ENCODE measurements at places on chromosomes 3 and 15.

DNA sequence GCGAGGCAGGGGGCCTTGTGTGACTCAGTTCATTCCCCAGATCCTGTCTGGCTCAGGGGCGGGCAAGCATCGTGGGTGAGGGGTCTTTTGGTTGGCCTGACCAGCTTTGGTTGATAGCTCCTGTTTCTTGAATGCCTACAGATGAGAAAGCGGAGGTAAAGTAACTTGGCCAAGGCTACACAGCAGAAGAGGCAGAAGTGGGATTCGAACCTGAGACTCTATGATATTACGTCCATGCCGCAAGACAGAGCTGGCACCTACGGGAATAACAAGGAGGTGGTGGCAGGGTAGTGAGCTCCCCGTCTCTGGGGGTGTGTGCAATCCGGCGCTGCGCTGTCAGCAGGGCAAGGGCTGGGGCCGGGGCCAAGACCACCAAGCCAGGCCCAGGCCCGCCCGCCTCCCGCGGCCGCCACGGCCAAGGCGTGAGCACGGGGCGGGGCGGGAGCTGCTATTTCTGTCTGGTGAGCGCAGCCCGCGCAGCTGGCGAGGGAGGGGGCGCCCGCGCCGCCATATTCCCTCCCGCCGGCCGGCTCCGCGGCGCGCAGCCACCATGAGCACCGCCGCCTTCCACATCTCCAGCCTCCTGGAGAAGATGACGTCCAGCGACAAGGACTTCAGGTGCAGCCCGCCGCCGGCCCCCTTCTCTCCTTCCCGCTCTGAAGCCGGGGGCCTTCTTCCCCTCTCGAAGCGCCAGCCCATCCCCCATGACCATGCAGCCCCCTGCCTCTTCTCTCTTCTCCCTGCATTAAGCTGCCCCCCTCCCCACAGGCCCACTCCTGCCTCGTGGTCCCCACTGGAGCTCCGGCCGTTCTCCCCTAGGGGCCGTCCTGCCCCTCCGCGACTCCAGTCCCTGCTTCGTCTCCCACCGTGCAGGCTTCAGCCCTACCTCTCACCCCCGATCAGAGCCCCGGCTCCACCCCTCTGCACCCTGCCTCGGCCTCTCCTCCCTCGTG lies at the start of gene CAND2:
Gene CAND2 (plus strand): TSS at position 510 of the 953 bp plus-strand sequence. CDS start 41 bp downstream, at position 551.
- DNase-seq, result no peak

DNA sequence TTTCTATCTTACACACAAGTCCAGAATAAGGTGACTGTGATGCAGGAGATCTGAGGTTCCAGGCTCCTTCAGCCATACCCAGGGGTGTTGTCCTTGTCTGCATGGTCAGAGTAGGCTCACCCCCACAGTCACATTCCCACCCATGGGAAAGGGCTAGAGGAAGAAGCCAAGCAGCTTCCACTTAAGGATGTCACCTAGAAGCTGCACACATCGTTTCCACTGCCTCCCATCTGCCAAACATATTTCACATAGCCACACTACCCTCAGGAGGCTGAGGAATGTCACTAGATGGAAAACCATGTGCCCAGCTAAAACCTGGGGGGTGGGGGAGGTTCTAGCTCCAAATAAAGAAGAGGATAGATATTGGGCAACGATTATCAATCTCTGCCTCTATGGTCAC lies 58.1 kb downstream of the TMEM39A start:
- DNase-seq, result no peak

GRCh38 chr15:49044766-49045606 lies 1.3 kb downstream of the SECISBP2L start:
- DNase-seq, result peak; percentile 23

DNA sequence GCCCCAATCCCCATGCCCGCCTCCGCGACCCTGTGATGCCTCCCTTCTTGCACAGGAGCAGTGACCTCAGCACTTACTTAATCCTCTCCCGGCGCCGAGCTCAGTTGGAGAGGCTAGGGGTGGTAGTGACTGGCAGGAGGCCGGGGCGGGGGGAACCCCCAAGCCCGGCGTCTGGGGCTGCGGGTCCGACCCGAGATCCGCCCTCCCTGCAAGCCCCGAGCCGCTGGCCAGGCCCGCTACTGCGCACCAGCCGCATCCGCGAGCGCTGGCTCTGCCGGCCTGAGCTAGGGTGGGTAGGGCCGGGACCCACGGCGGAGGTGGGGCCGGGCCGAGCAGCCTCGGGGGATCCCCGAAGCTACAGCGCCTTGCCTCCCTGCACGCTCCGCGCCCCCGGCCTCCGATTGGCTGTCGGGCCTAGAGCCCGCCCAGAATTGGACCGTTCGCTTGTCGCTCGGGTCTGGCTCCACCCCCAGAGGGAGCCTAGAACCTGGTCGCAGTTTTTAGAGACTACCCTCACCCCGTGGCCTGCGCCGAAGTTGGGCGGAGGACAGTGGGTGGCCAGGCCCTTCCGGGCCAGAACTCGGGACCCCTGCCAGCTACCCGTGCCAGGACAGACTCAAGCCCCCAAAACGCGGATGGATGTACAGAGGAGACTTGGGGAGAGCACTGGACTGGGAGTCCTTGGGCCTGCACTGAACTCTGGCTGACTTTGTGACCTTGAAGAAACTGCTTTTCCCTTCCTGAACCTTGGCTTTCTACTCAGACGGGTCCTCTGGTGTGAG lies at the start of gene C3orf18:
Gene C3orf18 (minus strand): TSS at position 362 of the 782 bp plus-strand sequence. CDS start 2,048 bp downstream, outside the sequence.
- DNase-seq, result peak; percentile 67

GRCh38 chr15:27454281-27455075 lies 483.5 kb downstream of the GABRG3 start:
- no peak for DNase-seq

GRCh38 chr3:55541456-55541855 lies 54.4 kb upstream of the WNT5A start:
- DNase-seq, result no peak
